Forelimb muscle (tissue), 1 donor: ENCODE measurements at places on chromosomes 2 and 18.

GRCh38 chr18:42196651-42197050 is 241.6 kb downstream of the PIK3C3 start:
- no peak for DNase-seq

GRCh38 chr2:37614061-37614738 is 57.2 kb downstream of the CDC42EP3 start:
- no peak for DNase-seq

GRCh38 chr18:79942786-79943607 is 8.5 kb downstream of the SLC66A2 start:
- DNase-seq: no peak

DNA sequence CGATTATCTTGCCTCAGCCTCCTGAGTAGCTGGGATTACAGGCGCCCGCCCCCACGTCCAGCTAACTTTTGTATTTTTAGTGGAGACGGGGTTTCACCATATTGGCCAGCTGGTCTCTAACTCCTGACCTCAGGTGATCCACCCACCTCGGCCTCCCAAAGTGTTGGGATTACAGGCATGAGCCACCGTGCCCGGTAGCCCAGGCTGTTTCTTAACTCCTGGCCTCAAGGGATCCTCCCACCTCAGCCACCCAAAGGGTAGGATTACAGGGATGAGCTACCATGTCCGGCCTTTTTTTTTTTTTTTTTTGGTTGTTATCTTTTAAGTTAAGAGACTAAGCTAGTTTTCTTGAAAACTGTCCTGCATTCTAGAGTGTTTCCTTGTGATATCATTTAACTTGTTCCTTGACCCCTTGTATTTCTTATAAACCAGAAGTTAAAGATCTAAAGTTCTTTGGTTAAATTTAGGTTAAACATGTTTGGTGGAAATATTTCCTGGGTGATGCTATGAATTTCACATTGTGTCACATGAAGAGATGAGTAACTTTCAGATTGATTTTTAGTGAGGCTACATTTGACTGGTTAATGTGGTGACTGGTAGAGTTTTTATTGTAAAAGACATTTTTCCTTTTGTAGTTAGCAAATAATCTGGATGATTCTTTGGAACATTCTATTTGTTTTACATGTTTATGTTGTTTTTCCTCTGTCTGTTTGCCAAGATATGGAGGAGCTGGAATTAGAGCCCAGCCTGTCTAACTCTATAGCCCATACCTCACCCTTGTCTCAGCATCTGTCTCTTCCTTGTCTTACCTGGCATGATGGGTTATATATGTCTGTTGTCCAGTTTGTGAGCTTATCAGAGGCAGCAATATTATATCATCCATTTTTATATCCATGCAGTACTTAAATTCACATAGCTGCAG is 5.2 kb downstream of the NCAPH start:
- DNase-seq: no peak

GRCh38 chr2:20448246-20448976 is 1.5 kb downstream of the RHOB start:
- no peak for DNase-seq

DNA sequence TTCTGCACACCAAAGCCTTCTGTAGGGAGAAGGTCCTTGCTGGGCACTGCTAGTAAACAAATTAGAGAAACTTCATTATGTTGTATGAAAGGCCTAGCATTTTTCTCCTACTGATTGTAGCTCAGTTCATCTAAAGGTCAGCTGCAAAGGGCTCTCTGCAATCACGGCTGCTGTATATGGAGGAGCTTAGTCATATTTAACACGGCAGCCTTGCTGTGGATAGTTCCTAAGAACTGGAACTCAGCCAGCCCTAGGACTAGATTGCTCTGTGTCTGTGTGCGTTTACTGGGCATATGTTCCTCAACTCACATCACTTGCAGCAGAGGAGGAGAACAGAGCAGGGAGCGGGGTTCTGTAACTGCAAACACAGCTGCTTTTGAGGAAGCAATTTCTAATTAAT is 1103.9 kb upstream of the KLHL29 start:
- DNase-seq: peak; percentile 36

DNA sequence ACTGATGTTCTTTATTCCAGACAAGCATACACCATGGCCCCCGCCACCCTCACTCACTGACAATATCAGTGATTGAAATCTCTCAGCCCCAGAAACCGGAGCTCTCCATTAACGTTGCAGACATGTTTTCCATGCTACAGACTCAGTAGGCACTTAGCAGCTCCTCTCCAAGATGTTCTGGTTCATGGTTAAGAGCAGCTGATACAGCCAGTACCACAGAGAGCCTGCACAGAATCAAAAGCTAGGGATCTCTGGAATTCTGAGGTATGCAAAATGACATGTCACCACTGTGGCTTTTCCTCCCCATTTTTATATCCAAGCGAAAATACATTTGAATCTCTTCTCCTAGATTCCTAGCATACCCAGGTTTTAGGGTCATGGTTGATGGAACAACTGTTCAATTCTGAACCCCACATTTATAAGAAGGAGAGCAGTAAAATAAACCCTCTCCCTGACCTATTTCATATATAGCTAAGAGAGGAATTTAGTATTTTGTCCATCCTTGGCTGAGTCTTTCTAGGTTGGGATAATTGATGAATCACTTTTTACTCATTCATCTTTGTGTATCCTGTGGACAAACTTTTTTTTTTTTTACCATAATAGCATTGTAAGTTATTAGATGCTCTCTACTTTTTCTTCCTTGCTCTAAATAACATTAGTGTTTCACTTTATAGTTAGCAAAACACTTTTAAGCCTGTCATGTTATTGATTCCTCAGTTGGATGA is 488.4 kb upstream of the PIK3C3 start:
- DNase-seq: no peak

- no peak for DNase-seq
Observed at GRCh38 chr2:74497777-74498499, 1.5 kb downstream of the LBX2 start.

DNA sequence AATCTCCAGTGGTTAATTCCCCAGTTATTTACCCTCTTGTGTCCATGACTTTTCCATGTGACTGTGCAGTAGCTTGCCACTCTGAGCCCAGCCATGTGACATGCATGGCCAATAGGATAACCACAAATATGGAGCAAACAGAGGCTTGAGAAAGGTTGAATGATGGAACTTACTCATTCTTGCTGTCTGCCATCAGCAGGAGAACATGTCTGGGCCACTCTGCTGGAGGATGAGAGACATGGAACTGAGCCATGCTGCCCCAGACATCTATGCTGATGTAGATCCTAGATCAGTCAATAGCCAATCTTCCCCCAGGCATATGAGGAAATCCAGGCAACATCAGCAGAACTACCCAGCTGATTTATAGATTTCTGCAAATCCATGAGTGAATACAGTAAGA is 992.3 kb upstream of the FANCL start:
- DNase-seq: no peak

GRCh38 chr2:218722876-218723785 is 12.5 kb downstream of the TTLL4 start:
- no peak for DNase-seq

DNA sequence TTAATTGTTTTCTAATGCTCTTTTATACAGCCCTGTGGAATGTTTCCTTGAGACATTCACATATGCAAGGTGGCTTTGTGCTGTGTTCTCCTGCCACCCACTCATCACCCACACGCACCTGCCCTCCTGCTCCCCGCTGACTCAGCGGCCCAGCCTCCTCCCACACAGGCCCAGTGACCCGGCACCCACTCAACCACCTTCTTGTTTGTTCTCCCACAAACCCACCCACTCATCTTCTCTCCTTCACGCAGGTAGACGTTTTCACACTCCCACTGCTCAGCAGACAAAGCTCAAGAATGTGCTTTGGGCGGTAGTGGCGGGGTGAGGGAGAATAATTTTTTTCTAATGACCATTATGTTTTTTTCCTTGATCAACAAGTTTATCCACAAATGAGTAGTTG is 28.6 kb upstream of the NEMP2 start:
- DNase-seq: no peak

- no peak for DNase-seq
Observed at GRCh38 chr2:150468350-150468960, 19.0 kb downstream of the RND3 start.
